ENCODE measurements at places on chromosomes 7 and 10.

DNA sequence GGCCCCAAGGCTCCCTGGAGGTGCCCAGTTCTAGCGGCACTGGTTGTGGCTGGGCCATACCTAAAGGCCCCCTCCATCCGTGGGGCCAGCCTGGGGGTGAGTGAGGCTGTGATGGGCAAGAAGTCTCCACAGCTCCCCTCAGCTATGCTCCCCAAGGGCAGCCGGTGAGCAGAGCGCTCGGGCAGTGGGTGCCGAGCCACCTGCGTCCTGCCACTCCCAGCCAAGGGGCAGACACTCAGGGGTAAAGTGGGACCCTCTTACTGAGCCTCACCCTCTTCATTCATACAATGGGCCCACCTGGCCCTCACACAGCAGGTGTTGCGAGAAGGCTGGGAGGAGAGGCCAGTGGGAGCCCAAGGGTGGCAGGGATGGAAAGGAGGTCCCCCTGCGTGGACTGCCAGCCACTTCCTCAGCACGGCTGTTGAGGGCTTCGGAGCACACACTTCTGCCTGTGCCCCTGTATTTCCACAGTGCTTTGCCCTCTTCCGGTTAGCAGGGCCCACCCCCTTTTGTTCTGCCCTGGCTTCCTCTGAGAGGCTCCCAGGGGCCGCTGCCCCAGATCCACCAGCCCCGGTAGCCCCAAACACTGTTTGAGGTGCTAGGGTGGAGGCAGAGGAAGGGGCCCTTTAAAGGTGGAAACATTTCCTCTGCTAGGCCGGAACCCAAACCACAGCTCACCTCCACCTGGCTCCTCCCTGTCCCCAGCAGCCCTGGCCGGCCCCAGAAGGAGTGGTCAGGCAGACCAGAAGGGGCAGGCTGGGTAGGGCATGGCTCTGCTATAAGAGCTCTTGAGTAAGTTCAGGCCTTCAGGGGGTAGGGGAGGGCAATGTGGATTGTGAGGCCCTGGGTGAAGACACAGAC is 16.4 kb upstream of the C10orf105 start:
- DNase-seq: no peak

DNA sequence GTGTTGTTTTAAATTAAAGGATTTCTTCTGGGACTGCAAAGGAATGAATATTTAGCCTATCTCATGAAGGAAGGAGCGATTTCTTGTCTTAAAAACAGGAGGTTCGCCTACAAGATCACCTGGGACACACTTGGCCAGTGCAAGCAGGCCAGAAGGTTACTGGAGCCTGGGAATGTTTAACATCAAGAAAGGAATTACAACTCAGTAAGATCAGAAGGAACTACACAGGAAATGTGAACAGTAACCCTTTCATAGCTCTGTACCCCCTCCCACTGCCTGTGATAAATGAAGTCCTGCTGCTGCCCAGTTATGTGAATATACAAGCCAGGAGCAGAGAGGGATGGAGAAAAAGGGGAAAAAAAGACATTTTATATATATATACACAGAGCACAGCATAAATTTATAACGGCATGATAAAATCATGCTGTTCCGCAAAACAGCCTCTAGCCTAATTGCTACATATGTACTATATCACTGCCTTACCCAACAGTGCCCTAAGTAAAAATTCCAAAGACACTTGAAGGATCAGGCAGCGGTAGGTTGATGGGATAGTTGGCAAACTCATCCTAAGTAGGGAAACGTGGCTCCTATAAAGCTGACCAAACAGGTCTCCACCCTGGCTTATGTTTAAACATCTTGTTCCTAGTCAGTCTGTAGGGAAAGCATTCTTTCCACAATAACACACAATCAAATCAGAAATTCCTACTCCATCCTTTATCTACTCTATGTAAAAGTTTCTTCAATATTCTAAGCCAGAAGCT is 63.8 kb downstream of the ZNF438 start:
- DNase-seq: no peak

DNA sequence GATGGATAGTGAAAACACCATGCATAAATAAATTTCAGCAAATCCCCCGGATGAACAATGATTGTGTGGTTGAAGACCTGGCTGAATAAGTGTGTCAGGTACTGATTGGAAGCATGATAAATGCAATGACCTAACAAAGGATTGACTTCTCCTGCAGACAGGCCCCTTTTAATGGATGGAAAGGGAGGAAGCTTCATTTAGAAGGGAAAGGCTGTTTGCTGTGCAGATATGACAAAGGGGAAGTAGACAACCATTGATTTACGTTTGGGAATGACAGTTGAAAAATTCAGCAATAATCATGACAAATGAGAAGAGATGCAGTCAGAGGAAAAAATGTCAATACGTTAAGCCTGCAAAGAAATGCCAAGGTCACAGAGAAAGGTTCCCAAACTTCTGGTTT is 503.8 kb downstream of the LRMDA start:
- peak; percentile 8 for DNase-seq

DNA sequence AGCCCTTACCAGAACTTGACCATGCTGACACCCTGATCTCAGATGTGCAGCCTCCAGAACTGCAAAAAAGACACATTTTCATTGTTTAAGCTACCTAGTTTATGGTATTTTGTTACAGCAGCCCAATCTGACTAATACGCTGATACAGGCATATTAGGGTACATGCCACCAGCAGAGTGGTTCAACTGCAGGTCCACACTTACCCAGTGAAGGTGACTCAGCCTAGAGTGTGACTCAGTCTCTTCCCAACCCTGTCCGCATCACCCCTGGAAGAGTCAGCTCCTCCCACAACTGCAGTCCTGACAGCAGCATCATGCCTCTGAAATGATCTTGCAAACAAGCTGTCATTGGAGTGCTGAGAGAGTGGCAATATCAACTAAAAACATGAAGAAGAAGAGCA is 30.8 kb upstream of the GOT1 start:
- no peak for DNase-seq

- no peak for DNase-seq
These were observed 5.1 kb downstream of the ANXA11 start for GRCh38 chr10:80200259-80200658.

GRCh38 chr10:18059826-18060559 is 80.2 kb upstream of the CACNB2 start:
- DNase-seq: no peak

- no peak for DNase-seq
These were observed 18.2 kb downstream of the GPR141 start for GRCh38 chr7:37701769-37702168.

DNA sequence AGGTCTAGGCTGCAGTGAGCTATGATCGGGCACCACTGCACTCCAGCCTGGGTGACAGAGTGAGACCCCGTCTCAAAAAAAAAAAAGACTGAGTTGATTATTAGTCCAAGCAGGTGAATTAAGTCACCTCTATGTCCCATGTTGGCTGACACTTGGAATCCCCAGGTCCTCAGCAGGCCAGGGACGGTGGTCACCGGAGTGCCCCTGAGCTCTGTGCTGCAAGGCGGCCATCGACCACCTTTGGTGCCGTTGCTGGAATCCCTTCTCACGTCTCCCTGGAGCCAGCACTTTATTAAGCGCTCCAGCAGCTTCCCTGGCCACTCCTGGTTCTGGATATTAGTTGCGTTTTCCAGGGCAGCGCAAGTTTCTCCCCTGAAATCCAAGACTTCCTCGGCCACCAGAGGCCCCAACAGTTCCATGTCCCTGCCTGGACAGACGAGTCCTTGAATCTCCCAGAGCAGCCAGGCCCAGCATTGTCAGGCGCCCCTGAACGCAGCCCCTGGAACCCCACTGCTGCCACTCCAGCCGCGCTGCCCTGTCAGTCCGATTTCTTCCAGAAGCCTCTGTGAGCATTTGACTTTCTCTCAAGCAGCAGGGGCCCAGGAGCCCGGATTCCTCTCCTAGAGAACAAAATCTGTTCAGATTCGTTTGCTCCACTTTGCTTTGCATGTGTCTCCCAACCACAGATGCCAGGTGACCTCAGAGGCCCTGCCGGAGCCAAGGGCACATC is 38.4 kb upstream of the FOXL3 start:
- no peak for DNase-seq

DNA sequence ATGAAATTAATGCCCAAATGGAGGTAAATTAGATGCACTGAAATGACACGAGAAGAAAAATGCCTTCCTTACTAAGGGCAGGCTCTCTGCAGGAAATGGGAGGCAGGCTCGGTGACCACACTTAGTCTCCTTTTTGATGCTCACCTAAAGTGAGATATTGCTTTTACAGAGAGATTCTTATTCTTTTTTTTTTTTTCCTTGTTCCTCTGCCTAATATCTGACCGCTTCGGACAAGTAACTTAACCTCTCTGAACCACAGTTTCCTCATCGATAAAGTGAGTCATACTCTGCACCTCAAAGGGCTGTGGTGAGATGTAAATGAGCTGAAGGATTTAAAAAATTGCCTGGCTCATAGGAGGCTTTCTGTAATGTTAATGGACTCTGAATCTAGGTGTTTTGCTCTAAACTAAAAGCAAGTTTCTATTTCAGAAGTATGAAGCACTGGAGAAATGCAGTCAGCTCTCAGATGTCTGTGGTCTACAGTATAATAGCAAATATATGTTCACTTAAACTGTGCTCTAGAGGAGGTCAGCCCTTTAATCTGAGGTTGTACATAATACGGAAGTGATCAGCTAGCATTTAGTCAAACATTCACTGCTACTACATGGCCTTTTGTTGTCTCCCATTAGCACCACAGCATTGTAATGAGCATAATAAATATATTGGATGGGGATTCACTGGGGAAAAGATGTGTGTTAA is 23.2 kb downstream of the NKX2-3 start:
- DNase-seq: no peak

DNA sequence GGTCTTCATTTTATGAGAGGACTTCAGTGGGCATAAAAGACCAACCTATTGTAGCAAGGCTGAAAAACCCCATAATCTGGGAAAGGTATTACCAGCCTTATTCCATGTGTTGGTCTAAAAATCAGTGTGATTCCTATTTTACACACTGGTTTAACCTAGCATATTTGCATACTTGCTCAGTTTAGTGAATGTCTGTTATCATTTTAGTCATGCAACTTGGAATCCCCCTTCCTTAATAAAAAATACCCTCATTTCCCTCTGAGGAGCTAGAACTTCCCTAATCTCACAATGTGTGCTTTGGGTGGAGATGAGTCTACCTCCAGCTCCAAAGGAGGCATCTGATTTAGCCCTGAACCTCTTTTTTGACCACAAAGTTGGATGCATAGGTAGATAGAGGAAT is 312.8 kb upstream of the SORCS1 start:
- no peak for DNase-seq

GRCh38 chr7:155383756-155384491 is 74.0 kb upstream of the EN2 start:
- DNase-seq: no peak

DNA sequence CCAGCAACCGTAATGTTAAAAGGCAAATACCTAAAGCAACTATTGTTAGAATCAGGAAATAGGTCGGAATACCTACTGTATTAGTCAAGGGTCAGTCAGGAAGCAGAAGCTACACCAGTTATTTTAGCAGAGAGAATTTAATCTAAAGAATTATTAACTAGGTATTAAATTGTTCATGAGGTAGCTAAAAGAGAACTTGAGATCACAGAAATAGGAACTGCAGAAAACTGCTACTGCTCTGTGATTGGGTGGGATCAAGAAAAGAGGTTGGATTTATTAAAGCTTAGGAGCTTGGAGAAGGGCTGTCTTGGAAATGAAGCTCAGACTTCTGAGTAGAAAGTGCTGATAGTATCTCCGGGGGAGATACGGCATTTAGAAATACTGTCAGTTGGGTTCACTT is 20.0 kb upstream of the ZNF438 start:
- DNase-seq: no peak

- DNase-seq: no peak
These were observed 51.2 kb downstream of the VIPR2 start for GRCh38 chr7:159093351-159093971.

DNA sequence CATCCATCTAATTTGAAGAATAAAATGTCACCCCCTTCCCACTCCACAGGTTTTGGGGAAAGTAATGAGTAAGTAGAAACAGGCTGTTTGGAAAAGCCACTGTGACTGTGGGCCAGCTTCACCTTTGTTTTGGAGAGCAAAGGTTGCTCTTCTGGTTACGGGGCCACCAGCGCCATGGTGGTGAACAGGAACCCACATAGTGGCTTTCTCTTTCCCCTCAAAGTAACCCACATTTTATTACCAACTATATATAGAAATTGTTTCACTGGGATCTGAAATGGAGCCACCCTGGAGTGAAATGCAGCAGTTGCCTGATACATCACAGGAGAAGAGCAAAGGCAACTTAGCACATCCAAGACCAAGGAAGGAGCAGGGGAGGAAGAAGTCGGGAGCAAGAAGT is 112.3 kb upstream of the EFCAB10 start:
- no peak for DNase-seq

- DNase-seq: no peak
These were observed 763.2 kb downstream of the GRID1 start for GRCh38 chr10:85603151-85603940.

DNA sequence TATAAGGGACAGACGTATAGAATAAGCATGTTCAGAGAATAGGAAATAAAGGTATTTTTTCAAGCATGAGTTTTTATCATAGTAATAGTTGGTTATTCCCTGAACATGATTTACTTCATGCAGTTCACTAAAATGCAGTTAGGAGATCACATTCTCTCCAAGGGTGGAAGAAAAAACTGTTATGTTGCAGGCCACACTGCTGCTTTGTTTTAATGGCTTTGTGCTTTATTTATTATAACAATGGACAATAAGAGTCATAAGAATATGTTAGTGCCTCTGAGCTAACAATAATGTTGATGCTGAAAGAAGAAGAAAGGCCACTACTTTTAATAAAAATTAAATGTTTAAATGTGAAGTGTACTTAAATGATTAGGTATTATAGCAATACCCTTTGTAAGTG is 78.5 kb upstream of the GATAD1 start:
- no peak for DNase-seq

Data from KG1 (cell line).